ENCODE measurements at places on chromosomes 11 and 22.

GRCh38 chr11:46296528-46297448 is 19.3 kb downstream of the CREB3L1 start:
- H3K4me3 ChIP-seq: no peak overlapping the region
- H3K27me3 ChIP-seq: no peaks in the 10 kb centered on the region
- H3K4me1 ChIP-seq: peaks cover 36% of the 10 kb centered on the region
- peak overlapping the region; percentile 76 for H3K27ac ChIP-seq
- no peaks in the 10 kb centered on the region for H3K36me3 ChIP-seq
- DNase-seq: peak; percentile 87

DNA sequence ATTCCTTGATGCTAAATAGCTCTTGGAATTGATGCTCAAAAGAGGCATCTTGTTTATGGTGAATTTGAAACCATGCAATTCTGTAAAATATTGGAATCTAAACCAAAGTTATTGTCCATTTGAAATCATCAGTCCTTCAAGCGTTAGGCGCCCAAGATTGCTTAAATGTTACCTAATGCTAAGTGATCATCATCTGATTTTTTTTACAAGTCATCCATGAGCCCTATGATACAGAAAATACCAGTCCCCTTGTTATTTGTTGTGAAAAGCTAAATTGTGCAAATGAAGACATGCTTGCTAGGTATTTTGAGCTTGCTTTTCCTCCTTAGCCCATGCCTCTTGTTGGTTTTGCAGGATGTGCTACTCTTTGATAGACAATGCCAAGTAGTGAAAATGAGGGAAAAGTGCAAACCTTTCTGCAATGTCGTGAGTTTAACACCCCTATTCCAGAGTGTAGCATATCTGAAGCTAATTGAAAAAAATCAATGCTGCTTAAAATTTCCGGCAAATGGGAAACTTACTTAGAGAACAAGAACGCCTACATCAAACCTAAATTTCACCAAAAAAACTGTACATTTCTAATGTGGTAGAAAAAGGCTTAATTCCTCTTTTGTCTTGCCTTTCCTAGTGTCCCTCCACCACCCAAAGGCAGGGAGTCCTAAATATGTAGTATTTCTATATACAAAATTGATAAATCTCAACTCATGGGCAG is 1.9 kb downstream of the GRK3 start:
- H3K27ac ChIP-seq: no peak overlapping the region
- H3K27me3 ChIP-seq: no peaks in the 10 kb centered on the region
- H3K4me3 ChIP-seq: no peak overlapping the region
- no peaks in the 10 kb centered on the region for H3K4me1 ChIP-seq

GRCh38 chr22:48259991-48260670 is 1497.7 kb downstream of the TBC1D22A start:
- no peaks in the 10 kb centered on the region for H3K27me3 ChIP-seq
- H3K27ac ChIP-seq: no peak overlapping the region
- no peaks in the 10 kb centered on the region for H3K36me3 ChIP-seq
- no peaks in the 10 kb centered on the region for H3K4me1 ChIP-seq
- no peak overlapping the region for H3K4me3 ChIP-seq
- no peak for DNase-seq

DNA sequence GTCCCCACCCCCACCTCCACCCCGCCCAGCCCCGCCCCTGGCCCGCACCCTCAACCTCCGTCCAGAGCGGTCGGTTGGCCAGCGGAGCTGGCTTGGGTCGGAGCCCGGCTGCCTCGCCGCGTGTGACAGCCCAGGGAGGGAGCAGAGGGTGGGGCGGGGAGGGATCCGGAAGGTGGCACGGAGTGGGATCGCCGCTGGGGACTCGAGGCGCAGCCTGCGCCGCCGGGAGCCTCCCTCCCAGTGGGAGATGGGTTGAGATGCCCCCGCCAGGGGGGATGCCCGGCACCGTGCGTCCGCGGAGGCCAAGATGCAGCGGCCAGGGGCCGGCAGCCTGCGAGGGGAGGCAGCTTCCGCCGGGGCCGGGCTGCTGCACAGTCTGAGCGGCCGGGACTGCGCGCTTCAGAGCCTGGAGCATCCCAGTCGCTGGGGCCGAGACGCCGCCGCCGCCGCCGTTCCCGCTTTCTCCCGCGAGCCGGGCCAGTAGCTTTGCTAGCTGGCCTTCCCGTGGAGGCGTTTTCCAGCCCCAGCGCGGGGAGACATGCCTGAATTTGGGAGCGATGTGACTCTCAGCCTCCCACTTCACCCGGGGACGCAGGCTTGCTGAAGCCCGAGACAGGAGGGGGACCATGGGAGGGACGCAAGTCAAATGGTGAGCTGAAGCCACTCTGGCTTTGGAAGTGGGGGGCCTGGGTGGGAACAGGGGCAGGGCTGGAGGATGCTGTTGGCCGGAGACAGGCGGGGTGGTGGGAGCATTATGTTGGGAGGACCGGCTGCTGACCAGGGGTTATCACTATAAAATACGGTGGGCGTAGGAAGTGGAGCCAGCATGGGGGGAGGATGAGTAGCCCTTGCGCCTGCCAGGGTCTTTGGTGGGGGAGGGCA is 40.2 kb downstream of the DIXDC1 start:
- no peaks in the 10 kb centered on the region for H3K27me3 ChIP-seq
- no peaks in the 10 kb centered on the region for H3K36me3 ChIP-seq
- DNase-seq: no peak
- H3K4me3 ChIP-seq: peak overlapping the region; percentile 54
- no peak overlapping the region for H3K27ac ChIP-seq
- no peaks in the 10 kb centered on the region for H3K4me1 ChIP-seq

GRCh38 chr11:18727479-18728236 is 1.7 kb upstream of the IGSF22 start:
- H3K27me3 ChIP-seq: no peaks in the 10 kb centered on the region
- H3K36me3 ChIP-seq: no peaks in the 10 kb centered on the region
- no peaks in the 10 kb centered on the region for H3K4me1 ChIP-seq
- no peak overlapping the region for H3K4me3 ChIP-seq

DNA sequence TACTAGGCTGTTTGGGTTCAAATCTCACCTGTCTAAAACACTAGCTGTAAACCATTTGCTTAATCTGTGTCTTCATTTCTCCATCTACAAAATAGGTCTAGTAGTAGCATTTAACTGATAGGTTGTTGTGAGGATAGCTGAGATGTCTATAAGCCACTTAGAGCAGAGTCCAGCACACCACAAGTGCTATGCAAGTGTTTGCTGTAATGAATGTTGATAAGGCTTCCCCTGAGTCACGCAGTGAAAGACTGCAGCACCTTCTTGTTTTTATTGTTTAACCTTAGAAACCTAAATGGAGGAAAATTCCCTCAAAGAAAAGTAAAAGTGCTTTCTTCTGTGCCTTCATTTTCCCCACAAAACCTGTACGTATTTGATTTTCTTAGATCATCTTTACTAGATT is 23.1 kb upstream of the LDHA start:
- no peak overlapping the region for H3K4me3 ChIP-seq
- H3K36me3 ChIP-seq: no peaks in the 10 kb centered on the region
- H3K4me1 ChIP-seq: peaks cover 11% of the 10 kb centered on the region
- no peaks in the 10 kb centered on the region for H3K27me3 ChIP-seq
- DNase-seq: no peak

- H3K27me3 ChIP-seq: no peaks in the 10 kb centered on the region
- no peak overlapping the region for H3K27ac ChIP-seq
- peaks cover 15% of the 10 kb centered on the region for H3K4me1 ChIP-seq
- H3K36me3 ChIP-seq: no peaks in the 10 kb centered on the region
- DNase-seq: no peak
These were observed 16.8 kb upstream of the NUP160 start for GRCh38 chr11:47864901-47865300.

DNA sequence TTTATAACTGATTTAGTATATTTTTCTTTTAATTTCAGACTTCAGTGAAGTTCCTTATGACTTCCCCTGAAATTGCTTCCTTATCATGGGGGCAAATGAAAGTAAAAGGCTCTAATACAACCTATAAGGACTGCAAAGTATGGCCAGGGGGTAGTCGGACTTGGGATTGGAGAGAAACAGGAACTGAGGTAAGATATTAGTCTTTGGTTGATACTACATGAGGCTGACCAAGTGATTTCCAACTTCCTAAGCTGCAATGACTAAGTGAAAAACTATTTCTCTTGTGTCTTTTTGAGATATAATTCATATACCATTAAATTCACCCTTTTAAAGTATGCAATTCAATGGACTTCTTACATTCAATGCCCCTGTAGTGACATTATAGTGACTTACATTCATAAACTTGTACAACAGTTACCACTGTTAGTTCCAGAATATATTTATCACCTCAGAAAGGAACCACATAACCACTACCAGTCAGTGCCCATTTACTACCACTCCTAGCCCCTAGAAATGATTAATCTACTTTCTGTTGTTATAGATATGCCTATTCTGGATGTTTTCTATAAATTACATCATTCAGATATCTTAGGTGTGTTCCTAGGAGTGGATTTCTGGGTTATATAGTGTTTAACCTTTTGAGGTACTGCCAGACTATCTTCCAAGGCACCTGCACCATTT is 21.6 kb downstream of the AAMDC start:
- no peak overlapping the region for H3K27ac ChIP-seq
- H3K27me3 ChIP-seq: no peaks in the 10 kb centered on the region

DNA sequence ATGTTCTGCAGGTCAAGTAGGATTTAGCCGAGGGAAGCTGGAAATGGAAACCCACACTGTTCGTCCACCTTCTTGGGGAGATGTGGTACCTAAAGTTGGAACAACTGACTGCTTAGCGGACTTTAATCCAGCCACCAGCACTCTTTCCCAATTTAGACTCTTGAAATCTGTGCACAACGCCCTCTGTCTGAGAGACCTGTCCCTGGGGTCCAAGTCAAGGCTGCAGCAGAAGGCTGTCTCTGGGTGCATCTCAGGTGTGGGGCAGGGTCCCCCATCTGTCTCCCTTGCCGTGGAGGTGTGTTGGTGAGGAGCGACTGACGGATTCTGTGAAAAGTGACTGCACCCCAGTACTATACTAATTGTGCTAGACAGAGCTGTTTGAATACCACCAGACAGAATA is 168.2 kb upstream of the CADM1 start:
- no peaks in the 10 kb centered on the region for H3K27me3 ChIP-seq
- no peak for DNase-seq
- no peak overlapping the region for H3K27ac ChIP-seq
- H3K4me1 ChIP-seq: no peaks in the 10 kb centered on the region
- H3K4me3 ChIP-seq: no peak overlapping the region

GRCh38 chr11:108960501-108960900 is 295.6 kb downstream of the DDX10 start:
- H3K4me3 ChIP-seq: no peak overlapping the region
- H3K4me1 ChIP-seq: no peaks in the 10 kb centered on the region
- H3K27me3 ChIP-seq: no peaks in the 10 kb centered on the region
- DNase-seq: no peak
- H3K27ac ChIP-seq: no peak overlapping the region

GRCh38 chr22:20316217-20316843 is 3.5 kb downstream of the DGCR6L start:
- no peaks in the 10 kb centered on the region for H3K4me1 ChIP-seq
- H3K27ac ChIP-seq: no peak overlapping the region
- no peaks in the 10 kb centered on the region for H3K36me3 ChIP-seq

DNA sequence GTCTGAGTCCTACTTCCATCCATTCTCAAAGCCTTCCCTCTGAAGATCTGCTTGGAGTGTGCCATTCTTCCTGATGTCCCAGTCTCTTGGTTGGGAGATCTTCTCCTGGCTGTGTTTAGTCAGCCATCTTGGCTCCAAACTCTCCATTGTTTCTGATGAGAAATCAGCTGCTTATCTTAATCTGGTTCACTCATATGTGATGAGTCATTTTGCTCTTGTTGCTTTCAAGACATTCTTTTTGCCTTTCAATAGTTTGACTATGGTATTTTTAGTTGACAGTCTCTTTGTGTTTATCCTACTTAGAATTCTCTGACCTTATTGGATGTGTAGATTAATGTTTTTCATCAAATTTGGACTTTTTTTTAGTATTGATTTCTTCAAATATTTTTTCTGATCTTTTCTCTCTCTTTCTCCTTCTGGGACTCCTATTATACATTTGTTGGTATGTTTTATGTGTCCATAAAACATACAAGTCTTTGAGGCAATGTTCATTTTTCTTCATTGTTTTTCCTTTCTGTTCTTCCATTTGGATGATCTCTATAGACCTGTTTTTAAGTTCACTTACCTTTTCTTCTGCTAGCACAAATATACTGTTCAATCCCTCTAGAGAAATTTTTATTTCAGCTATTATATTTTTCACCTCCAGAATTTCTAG is 77.2 kb upstream of the CLPB start:
- H3K27ac ChIP-seq: no peak overlapping the region
- DNase-seq: no peak
- no peaks in the 10 kb centered on the region for H3K36me3 ChIP-seq
- no peaks in the 10 kb centered on the region for H3K4me1 ChIP-seq

GRCh38 chr22:47267513-47268282 is 505.2 kb downstream of the TBC1D22A start:
- no peak overlapping the region for H3K4me3 ChIP-seq
- no peak overlapping the region for H3K27ac ChIP-seq
- no peaks in the 10 kb centered on the region for H3K27me3 ChIP-seq
- H3K4me1 ChIP-seq: no peaks in the 10 kb centered on the region

GRCh38 chr22:23578306-23578705 is 1.8 kb downstream of the IGLL1 start:
- no peak overlapping the region for H3K4me3 ChIP-seq
- no peak overlapping the region for H3K27ac ChIP-seq
- H3K27me3 ChIP-seq: no peaks in the 10 kb centered on the region
- H3K4me1 ChIP-seq: no peaks in the 10 kb centered on the region
- no peak for DNase-seq

Data from Caco-2 (cell line).